ENCODE measurements at places on chromosomes 11 and 22.
A peak's percentile ranks its signal among the peaks of the same experiment; 100 is the strongest.

GRCh38 chr11:10225553-10225952 is 68.5 kb downstream of the SBF2 start:
- DNase-seq = no peak

DNA sequence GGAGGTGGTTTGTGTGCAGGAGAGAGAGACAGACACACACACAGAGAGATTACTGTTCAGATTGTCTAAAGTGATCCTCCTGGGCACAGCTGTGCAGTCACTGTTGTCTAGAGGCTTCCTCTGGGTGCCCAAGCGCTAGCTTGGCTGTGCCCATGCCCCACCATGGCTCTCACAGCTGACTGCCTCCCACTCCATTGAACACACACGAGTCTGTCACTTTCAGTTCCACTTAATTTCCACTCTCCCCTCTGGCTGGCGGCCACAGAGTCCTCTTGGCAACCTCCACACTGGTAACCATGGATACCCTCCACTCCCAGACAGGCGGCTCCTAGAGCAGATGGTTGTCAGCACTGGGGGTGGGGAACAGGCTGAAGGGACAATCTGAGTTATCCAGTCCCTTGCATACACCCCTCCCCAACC is 29.1 kb downstream of the MAP6 start:
- peak; percentile 87 for DNase-seq

DNA sequence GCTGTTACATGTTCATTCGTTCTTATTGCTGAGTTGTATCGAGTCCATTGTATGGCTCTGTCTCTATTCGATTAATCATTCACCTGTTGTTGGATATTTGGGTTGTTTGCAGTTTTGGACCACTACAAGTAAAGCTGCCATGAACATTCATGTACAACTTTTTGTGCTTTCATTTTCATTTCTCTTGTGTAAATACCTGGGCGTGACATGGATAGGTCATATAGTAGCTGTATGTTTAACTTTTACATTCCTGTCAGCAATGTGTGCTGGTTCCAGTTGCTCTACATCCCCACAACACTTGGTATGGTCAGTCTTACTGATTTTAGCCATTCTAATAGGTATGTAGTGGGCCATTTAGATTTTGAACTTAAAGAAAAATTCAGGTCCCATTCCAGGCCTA is 194.2 kb upstream of the PLET1 start:
- no peak for DNase-seq

DNA sequence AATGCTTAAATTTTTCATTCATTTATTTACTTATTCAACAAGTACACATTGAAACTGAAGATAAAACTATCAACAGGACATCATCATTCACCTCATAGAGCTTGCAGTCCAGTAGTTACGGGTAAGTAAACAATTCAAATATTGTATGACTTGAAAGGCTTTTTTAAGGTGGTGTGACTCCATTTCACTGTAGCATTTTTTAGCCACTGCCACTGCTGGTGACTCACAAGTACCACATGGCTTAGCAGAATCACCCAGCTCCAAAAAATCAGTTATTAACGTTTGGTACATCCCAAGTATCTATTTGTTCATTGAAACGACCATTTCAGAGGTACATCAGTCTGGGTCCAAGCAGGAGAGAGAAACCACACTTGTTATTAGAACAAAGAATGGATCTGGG is 427.9 kb upstream of the DDI1 start:
- DNase-seq = no peak

DNA sequence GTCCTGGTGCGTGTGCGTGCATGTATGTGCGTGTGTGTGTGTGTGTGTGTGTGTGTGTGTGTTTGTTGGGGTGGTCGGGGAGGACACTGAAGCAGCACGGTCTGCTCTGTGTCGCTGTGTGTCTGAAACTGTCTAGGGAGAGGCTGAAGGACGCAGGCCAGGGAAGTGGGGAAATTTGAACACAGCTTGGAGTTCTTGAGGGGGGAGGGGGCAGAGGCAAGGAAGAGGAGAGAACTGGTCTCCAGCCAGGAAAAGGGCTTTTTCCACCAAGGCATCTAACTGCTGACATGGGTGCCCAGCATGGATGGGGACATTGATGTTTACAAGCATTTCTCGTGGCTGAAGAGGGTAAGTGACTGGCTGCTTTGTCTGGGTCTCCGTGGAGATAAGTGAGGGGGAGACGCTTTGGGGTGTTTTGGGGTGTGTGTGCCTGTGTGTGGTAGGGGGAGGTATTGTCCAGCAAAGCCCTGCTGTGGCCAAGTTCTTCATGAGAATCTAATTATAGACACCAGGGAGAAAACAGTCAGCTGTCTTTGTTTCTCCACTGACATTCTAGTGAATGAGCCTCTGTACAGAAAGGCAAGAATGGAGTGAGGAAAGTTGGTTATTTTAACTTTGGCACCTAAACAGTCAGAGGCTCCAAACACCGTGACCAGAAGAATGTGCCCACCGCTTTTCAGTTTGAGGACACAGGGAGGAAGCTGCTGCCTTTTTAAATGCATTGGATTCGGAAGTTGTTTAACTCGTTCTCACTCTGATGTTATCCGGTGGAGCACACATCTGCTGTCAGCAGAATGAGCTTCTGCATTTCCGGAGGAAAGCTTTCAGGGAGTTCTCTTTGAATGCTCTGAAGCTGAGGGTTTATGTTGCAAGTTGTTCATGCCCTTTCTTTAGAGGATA is 63.7 kb downstream of the PPFIBP2 start:
- peak; percentile 63 for DNase-seq

DNA sequence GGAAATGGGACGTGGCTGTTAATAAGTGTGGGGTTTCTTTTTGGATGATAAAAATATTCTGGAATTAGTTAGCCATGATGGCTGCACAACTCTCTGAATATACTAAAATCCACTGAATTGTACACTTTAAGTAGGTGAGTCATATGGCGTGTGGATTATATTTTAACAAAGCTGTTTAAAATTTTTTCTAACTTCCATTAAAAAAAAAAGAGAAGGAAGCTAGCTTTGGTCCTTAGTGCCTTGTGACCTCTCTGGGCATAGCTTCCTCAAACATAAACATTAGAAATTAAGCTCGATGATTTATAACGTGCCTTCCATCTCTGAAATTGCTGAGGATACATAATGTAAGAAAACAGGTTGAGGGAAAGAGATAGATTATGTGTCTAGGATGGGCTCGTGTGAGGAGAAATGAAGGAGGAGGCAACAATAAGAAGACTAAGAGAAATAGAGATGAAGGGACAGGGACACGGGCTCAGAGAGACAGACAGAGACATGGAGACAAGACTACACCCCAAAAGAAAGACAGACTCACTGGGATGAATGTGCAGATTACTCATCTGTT is 20.0 kb downstream of the IRAG1 start:
- DNase-seq = peak; percentile 64
